RKO (cell line): ENCODE measurements at places on chromosomes 12 and 14.

DNA sequence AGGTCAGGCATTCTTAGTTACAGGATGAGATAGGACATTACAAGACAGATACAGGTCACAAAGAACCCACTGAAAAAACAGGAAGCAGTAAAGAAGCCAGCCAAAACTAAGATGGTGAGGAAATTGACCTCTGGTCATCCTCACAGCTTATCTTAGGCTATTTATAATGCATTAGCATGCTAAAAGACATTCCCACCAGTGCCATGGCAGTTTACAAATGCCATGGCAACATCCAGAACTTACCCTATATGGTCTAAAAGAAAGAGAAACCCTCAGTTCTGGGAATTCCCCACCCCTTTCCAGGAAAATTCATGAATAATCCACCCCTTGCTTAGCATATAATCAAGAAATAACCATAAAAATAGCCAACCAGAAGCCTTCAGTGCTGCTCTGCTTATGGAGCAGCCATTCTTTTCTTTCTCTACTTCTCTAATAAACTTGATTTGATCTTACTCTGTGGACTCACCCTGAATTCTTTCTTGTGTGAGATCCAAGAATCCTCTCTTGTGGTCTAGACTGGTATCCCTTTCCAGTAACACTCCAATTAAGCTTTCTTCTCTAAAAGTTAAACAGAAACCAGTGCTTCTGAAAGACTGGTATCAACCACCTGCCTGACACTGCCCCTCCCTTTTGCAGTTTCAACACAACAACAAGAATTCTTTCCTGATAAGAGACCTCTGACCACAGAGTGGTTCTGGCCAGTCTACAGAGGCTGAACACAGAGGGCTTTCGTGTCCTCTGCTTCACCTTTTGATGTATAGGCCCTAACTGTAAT lies 86.9 kb downstream of the BCAT1 start:
- no peak for DNase-seq

DNA sequence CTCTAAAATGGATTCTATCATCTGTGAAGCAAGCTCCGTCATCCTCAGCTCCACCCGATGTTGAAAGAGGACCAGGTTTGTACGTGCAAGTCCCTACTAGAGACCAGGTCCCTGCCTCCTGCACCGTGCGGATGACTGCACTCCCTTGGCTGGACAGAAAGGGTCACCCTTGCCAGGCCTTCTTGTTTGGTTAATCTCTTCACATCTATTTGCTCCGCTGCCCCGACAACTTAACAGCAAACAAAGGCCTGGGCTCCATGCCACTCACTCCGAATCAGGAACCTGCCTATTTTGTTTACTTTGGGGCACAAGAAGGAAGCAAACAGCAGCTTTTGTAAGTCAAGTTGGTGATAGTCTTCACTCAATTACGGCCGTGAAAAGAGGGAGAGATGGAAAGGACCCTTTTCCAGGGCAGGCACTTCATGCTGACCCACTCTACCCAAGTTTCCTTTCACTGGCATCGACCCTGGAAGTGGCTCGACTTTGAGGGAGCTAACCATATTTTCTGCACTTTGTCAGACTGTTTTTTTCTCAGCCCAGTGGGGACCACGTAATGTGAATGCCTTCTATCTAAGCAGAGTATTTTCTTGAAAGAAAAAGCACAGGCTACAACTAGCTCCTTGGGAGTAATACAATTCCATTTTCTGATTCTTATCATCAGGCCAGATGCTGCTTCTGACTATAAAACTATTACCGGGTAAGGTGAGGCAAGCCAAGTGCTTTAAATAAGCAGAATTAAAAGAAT lies 202.6 kb downstream of the FOXN3 start:
- no peak for DNase-seq

- no peak for DNase-seq
Measured at GRCh38 chr14:51786227-51786626, 74.2 kb upstream of the GNG2 start.

GRCh38 chr12:43444940-43445564 lies 107.0 kb downstream of the ADAMTS20 start:
- peak; percentile 72 for DNase-seq

GRCh38 chr12:89935850-89936249 lies 227.2 kb upstream of the ATP2B1 start:
- DNase-seq: no peak

- no peak for DNase-seq
Measured at GRCh38 chr12:113440947-113441782, 19.0 kb downstream of the SDSL start.

GRCh38 chr12:2588345-2588744 lies 206.4 kb upstream of the FKBP4 start:
- DNase-seq: no peak

DNA sequence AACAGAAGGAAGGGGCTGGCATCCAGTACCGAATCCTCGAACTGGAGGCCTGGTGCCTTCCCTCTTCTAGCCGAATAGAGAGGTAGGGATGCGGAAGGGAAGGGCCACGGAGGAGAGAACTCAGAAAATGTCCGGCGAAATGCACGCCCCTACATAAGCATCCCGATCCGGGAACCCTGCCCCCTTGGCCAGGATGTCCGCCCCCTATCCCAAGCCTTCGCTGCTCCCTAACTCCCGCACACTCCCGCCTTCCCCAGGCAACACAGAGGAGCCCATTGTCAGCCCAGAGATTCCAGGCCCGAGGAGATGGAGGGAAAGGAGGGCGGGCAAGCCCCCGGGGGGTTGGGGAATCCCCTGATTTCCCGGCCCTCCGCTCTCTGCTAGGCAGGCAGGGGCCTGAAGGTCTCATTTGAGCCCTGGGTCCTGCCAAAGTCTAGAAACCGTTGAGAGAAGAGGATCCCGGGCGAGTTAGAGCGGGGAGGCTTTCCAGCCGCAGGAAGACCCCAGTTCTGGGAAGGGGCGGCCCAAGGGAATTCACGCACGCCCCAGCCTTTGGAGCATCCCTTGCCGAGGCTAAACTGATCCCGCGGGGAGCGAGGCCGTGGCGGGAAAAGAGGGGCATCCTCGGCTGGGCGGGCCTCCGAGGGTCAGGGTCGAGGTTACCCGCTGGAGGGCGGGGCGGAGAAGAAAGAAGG lies 569 bp upstream of the ARHGEF40 start:
- peak; percentile 9 for DNase-seq

- DNase-seq: peak; percentile 49
Measured at GRCh38 chr14:89013098-89013504, 188.7 kb downstream of the TTC8 start.

- peak; percentile 63 for DNase-seq
Measured at GRCh38 chr12:96434107-96434506, 33.9 kb upstream of the CDK17 start.

DNA sequence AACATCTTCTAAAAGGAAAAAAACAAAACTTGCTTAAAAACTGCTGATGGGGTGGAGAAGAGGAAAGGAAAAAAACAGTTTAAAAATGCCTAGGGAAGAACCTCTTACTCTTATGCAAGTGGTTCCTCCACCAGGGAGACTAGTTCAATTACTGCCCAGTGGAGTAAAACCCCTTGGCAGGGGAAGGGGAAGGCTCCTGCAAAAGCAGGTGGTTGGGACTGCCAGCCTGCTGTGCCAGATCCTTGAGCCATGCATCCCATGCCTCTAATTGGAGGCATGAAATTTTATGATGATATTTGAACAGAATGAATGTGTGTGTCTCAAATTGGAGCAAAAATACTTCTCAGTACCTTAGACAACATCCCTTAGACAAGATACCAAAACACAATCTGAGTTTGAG lies 118.8 kb downstream of the FSCB start:
- DNase-seq: no peak

- no peak for DNase-seq
Measured at GRCh38 chr12:102503056-102503681, 22.8 kb upstream of the IGF1 start.

DNA sequence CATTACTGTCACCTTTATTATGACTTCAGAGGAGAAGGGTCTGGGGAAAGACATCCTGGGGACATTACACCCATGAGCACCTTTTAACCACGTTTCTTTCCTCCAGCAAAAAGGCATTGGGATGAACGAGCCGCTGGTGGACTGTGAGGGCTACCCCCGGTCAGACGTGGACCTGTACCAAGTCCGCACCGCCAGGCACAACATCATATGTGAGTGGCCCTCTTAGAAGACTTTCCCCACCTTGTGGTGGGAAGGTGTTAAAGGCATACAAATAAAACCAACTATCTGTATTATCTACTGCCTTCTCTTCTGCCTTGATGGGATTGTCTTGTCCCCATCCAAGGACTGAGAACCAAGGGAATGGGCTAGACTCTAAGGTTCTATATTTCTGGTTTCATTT lies 6.0 kb downstream of the PSMD9 start:
- peak; percentile 39 for DNase-seq

GRCh38 chr14:63764103-63764502 lies 36.2 kb upstream of the SGPP1 start:
- DNase-seq: no peak

GRCh38 chr14:52876311-52876710 lies 74.5 kb downstream of the FERMT2 start:
- no peak for DNase-seq

DNA sequence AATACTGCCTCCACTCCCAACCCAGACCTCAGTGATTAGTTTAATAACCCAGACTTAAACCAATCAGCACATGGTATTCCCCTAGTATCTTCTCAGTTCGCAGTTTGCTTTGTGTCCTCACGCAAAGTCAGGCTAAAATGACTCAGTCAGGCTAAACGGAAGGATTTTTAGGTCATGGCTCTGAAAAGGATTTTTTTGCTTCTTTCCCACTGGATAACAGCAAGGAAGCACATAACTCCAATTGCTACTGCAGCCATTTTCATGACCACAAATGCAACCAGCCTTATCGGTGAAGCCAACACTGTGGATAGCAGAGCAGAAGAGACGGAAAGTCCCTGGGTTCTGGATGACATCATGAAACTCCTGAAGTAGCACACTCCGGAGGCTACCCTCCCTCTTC lies 67.7 kb downstream of the ZC3H14 start:
- no peak for DNase-seq

- no peak for DNase-seq
Measured at GRCh38 chr12:132620899-132621656, 2.5 kb downstream of the P2RX2 start.

- no peak for DNase-seq
Measured at GRCh38 chr14:79204591-79204990, 1006.7 kb downstream of the DIO2 start.

- DNase-seq: no peak
Measured at GRCh38 chr12:66270613-66271012, 31.7 kb upstream of the HELB start.

DNA sequence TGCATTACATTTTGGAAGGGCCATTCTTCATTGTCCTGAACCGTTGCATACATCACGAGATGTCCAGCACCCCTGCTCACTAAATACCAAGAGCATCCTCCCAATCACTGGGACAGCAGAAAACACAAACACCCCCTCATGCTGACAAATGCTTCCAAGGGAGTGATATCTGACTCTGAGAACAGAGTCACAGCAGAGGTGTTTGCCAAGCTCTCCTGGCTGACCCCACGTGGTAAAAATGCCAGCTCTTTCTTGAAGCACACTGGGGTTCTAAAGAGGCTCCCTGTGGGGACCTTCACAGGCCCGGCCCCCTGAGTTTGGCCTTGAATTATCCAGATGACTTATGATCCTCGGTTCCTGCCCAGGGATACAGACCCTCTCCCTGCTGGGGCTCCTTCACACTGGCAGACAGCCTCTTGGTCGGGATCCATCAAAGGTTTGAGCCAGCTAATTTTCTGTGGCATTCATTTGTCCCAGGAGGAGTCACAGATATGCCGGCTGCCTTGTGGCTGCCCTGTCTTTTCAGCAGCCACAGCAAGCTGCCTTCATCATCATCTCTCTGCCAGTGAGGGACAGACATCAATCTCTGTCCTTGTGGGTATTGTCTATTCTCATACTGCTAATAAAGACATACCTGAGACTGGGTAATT lies 43.1 kb upstream of the PSMC1 start:
- no peak for DNase-seq

- no peak for DNase-seq
Measured at GRCh38 chr12:46711756-46712155, 114.0 kb downstream of the SLC38A4 start.

DNA sequence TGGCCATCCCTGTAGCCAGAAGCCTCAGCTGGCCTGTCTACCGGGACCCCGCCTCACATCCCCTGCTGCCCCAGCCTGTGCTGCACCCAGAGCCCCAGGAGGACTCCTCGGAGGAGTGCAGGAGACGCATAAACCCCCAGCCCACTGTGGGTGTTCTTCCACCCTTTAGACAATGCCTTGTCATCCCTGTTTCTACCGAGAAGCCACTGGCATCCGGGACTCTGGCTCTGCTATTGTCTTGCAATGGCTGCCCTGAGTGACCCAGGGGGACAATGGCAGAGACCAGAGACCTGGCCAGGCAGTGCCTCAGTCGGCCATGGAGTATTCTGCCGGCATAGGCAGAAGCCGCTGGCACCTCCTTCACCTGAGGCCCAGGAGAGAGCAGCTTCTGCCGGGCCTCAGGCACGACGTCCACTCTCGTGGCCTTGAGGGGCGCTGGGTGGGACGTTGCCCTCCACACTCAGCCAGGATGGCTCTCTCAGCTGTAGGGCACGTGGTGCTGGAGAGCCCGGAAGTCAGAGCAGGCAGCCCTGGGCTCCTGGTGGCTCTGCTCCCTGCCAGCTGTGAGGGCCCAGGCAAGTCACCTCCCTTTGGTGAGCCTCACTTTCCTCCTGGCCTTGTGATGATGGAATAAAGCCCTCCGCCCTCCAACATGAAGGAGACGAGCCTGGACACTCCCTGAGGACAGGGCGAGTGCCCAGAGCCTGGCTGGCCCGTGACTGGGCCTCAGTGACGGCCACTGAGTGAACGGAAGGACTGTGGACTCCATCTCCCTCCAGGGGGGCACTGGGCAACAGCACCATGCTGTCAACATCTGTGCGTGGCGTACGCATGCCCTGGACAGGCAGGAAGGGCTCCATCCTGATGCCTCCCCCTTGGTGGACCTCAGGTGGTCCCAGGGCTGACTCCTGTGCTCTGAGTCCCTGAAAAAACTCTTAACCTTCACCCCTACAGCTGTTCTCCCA lies 41.0 kb downstream of the TRAFD1 start:
- DNase-seq: no peak

- no peak for DNase-seq
Measured at GRCh38 chr14:48546996-48547395, 871.6 kb upstream of the MDGA2 start.

DNA sequence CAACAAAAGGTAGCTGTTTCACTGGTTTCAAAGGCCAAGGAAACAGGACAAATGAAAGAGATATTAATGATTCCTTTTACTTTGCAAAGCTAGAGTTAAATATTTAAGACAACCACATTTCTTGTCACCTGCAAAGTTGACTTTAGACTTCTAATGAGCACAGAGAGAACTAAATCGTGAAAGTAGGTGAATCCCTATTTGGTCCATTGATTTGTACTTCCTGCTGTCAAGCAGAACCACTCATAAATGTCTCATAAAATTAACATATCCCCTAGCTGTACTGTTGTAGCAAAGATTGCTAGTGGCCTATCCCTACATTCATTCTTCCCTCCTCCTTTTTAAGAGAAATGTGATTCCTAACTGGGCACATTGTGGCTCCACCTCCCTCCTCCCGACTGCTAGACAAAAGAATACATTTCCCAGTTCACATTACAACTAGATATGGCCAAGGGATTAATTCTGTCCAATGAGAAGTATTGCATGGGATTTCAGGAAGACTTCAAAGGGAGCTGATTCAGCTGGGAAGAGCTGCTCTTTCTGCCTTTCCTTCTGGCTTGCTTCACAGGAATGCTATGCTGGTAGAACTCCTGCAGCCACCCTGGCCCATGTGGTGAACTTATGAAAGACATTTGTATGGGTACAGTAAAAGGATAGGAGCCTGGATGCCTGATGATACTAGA lies 227.5 kb upstream of the ABCD2 start:
- DNase-seq: no peak

- no peak for DNase-seq
Measured at GRCh38 chr12:1936406-1937320, 18.2 kb upstream of the CACNA2D4 start.
